Germinal center (tissue), 1 donor: ENCODE measurements at places on chromosomes 3 and 15.

DNA sequence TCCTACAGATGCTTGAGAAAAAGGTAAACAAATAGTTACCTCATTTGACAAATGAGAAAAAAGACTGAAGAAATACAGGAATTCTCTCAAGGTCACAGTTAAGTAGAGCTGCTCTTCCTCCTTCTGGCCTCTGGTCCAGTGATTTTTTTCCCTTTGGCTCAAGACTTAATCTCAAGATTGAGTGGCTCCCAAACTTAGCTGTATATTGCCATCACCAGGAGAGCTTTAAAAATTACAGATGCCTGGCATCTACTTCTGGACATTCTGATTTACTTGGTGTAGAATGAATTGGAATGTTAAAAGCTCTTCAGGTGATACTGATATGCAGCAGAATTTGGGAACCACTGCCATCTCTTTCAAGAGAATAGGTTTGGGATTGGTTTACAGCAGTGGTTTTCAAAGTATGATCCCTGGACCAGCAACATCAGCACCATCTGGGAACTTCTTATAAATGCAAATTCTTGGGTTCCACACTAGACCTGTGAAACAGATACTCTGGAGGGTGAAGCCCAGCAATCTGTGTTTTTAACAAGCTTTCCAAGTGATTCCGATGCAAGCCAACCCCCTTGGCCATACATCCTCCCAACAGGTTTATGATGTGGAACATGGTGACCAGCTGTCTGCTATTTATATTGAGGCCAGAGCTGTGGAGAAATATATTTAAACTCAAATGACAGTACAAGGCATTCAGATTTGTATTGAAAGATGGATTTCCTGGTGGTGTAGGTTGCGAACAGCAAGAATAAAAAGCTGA, 333.0 kb upstream of the RARB start:
- DNase-seq, result no peak

- no peak for DNase-seq
These were observed 35.6 kb upstream of the PPP4R2 start for GRCh38 chr3:72960812-72961518.

DNA sequence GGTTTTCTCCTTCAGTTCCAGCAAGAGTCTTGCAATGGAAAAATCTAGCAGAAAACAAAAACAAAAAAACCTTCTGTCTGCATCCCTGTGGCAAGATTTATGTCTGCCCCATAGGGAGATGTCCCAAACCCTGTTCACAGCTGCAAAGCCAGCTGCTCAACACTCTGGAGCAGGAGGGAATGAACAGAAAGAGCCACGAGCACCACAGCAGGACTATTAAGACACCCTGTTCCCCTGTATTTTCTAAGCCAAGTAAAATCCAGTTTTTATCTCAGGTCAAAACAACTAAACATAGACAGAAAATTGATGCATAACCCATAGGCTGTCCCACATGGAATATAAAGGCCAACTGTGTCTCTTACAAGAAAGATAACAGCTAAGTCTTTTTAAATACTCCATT, 357.9 kb downstream of the LSAMP start:
- no peak for DNase-seq

- no peak for DNase-seq
These were observed 27.3 kb downstream of the ABHD2 start for GRCh38 chr15:89115547-89115946.

DNA sequence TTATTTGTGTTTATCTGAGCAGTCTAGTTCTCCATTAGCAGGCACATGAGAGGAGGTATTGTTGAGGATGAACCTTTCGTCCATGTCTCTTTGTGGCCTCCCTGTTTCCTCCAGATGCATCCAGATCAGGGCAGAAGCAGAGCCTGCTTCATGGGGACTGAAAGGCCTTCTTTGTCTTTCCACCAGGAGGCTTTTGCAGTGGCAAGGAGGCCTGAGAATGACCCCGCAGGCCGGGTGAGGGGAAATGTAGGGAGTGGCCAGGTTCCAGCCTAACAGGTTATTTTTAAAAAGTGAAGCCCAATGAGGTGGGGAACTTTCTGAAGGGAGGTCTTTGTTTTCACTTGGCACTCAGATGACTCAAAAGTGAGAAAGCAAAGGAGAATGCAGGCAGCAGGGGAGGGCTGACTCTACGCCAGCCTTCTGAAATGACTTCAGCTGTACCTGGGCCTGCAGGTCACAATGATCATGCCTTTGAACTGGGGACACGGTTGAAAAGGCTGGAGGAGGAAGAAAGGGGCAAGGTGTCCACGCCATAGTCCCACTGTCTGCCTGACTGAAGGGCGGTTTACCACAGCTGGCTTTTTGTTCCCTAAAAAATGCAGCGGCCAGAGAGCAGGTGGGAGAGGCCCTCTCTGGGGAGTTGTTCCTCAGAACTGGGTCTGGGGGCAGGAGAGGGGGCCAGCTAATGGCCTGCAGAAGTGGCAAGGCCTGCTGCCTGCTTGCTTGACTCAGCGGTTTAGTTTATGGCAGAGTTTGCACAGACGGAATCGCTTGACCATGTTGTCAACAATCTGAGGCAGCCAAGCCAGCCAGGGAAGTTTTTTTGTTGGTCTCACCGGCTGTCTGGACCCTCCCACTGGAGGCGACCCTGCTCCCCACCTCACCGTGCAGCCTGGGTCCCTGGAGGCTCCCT, 28.7 kb downstream of the CMTM7 start:
- DNase-seq, result peak; percentile 54

- no peak for DNase-seq
These were observed 220.5 kb upstream of the SATB1 start for GRCh38 chr3:18645619-18646018.

DNA sequence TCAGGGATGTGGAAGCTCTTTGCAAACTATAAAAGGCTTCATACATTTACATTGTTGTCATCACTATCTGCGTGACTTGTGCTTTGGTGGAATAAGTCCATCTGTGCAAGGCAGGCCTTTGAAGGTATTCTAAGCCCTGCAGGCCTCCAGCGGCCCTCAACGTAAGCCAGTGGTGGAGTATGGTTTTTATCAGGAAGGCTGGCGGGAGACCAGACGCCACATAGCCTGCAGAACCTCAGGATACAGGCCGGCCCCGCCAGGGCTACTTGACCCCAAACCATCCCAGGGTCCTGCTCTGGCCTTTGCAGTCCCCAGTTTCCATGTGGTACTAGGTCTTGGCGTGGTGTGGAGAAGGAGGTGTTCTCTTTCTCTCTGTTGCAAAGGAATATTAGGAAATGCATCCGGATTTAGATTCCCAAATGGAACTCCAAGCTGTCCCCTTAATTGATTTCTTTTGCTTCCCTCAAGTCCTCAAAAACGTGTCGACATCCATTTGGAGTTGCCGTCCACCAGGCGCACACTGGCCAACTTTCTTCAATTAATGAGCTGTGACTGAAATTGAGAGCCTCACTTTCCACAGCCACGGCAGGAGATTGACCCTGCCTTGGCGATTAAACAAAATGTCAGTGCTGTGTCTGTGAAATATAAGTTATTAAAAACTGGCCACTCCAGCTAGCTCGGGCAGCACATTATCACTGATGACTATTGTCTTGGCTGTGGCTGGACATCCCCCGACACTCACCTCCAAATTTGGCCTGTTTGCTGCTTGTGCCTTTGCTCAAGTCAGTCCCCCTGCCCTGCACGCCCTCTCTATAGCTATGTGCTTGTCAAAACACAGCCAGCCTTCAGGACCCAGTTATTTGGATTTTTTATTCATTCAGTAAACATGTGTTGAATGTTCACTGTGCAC, 239.8 kb upstream of the TLE3 start:
- DNase-seq, result no peak

- no peak for DNase-seq
These were observed 16.3 kb upstream of the ATP13A3 start for GRCh38 chr3:194503081-194503531.

- DNase-seq, result no peak
These were observed 493.4 kb upstream of the TGFBR2 start for GRCh38 chr3:30112902-30113484.

DNA sequence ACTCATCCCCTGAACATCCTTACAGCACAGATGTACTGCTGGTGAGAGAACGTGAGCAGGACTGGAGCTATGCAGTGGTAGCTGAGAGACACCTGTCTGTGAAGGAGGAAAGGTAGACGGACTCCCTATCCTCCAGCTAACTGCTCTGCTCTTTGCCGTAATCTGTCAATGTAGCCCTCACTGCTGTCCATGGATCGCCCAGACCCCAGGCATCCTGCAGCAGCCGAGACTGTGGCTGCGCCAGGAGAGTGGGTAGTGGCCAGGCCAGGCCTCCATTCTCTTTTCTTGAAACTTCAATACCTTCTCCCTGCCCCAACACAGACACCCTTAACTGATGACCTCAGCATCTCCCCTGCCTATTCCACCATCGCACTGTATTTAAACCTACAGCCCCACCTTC, 44.5 kb downstream of the CRABP1 start:
- DNase-seq, result no peak

DNA sequence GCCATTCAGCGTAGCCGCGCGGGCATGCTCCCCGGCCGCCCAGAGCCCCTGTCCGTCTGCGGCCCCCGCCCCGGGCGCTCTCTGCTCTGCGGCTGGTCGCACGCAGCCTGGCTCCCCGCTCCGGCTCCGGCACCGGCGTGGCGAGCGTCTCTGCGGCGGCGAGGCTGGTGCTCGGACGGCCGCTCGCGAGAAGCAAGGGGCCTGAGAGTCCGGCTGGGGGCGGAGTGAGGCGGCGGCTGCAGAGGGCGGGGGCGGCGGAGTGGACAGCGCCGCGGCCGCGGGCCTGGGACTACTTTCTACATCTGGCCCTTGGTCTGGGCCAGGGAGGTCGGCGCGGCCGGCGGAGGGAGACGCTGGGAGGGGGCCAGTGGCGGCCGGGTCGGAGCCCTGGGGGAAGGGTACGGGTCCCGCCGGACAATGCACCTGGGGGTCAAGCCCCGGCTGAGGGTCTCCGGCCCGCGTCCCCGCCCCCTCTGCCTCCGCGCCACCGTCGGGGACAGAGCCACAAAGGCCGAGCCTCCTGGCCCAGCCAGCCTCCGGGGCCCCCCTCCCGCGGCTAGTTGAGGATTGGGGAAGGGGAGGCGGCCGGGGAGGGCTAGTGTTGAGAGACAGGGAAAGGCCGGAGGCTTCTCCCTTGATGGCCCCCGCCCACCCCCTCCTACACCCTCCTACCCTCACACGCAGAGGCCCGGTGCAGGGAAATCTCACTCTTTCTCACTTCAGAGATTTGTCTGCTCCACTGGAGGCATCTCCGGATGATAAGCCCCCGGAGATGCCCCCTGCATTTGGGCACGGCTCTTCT, at the start of gene PRTG:
Gene PRTG, minus strand, starts transcription at position 226 of the 802 bp plus-strand sequence. Its CDS starts 221 bp downstream, at position 5.
- DNase-seq, result no peak

GRCh38 chr3:98814817-98815420, 51.8 kb downstream of the ST3GAL6 start:
- DNase-seq, result no peak

GRCh38 chr3:123623346-123623880, 38.6 kb upstream of the HACD2 start:
- DNase-seq, result no peak
